G401 (cell line): ENCODE measurements at places on chromosomes 4 and X.

- DNase-seq = no peak
Observed at GRCh38 chr4:11869191-11869870, 440.6 kb upstream of the HS3ST1 start.

DNA sequence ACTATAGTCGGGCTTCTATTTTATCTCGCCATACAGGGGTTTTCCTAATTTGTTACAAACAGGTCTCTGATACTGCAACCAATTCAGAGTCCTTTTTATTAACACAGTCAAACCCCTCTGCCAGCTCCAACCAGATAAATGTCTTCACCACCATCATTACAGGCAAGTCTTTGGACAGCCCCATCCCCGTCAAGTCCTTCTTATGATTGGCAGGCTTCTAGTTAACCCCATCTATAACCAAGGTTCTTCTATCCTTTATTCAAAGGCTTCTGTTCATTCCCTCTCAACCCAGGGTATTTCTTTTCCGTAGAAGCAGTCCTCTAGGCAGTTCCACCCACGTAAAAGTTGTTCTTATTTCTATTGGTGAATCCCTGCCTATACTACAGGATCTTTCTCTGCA lies 29.9 kb upstream of the FOXR2 start:
- DNase-seq = no peak

GRCh38 chr4:142840516-142841123 lies 5.5 kb downstream of the INPP4B start:
- peak; percentile 37 for DNase-seq

DNA sequence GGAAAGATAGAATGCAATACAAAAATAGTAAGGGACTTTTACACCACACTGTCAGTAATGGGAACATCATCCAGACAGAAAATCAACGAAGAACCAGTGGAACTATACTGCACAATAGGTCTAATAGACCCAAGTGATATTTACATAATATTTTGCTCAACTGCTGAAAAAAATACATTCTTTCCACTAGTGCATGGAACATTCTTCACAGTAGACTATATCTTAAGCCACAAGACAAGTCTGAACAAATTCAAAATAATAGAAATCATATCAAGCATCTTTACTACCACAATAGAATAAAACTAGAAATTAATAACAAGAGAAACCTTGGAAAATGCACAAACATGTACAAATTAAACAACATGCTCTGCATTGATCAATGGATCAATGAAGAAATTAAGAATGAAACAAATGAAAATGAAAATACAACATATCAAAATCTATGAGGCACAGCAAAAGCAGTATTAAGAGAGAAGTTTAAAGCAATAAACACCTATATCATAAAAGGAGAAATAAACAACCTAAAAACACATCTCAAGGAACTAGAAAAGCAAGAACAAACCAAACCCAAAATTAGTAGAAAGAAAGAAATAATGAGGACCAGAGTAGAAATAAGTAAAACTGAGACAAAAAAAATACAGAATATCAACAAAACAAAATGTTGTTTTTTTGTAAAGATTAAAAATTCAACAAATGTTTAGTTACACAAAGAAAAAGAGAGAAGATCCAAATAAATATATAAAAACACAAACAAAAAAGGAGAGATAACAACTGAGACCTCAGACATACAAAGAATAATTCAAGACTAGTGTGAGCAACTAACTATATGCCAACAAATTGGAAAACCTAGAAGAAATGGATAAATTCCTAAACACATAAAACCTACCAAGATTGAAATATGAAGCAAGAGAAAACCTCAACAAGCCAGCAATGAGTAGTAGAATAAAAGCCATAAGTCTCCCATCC lies 51.5 kb upstream of the ANTXR2 start:
- DNase-seq = no peak
